Thyroid gland (tissue), 4 donors: ENCODE measurements at places on chromosomes 4 and X. TPM values are rescaled to one million over a fixed set of nuclear protein-coding genes. Genes with fewer than 3 reads are reported as not detected.
A peak's percentile ranks its signal among the peaks of the same experiment; 100 is the strongest.

- no peak for DNase-seq
Observed at GRCh38 chr4:17664755-17665154, 50.3 kb downstream of the MED28 start.

DNA sequence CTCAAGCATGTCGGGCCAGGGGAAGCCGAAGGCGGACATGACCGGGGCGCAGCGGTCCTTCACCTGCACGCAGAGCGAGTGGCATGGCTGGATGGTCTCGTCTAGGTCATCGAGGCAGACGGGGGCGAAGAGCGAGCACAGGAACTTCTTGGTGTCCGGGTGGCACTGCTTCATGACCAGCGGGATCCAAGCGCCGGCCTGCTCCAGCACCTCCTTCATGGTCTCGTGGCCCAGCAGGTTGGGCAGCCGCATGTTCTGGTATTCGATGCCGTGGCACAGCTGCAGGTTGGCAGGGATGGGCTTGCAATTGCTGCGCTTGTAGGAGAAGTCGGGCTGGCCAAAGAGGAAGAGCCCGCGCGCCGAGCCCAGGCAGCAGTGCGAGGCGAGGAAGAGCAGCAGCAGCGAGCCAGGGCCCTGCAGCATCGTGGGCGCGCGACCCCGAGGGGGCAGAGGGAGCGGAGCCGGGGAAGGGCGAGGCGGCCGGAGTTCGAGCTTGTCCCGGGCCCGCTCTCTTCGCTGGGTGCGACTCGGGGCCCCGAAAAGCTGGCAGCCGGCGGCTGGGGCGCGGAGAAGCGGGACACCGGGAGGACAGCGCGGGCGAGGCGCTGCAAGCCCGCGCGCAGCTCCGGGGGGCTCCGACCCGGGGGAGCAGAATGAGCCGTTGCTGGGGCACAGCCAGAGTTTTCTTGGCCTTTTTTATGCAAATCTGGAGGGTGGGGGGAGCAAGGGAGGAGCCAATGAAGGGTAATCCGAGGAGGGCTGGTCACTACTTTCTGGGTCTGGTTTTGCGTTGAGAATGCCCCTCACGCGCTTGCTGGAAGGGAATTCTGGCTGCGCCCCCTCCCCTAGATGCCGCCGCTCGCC lies at the start of gene SFRP2:
SFRP2 (minus strand) TSS at position 671 of the 864 bp plus-strand sequence; CDS start at position 423, 248 bp downstream.
- DNase-seq = peak; percentile 10

- DNase-seq = peak; percentile 47
Observed at GRCh38 chr4:183860731-183861130, 44.4 kb upstream of the STOX2 start.

PLAC8 gene
- total RNA-seq = 1.0 TPM

IL2 gene
- total RNA-seq = not detected

DNA sequence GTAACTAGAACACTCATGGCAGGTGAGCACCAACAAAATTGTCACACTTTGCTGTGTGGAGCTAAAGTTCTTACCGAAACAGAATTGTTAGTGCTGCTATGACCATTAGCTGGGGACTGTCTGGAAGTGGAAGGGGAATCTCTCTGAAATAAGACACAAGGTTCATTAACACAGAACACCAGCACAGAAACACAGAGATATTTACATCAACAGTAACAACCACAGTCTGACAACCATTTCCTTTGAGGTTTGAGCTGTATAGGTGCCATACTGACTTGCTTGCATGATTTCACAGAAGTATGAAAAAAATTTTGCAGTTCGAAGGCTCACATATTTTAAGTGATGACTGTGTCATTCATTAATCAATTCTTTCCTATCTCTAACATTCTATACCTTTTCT lies 109.8 kb downstream of the NYX start:
- DNase-seq = no peak

RIPPLY1 gene
- not detected for total RNA-seq

DNA sequence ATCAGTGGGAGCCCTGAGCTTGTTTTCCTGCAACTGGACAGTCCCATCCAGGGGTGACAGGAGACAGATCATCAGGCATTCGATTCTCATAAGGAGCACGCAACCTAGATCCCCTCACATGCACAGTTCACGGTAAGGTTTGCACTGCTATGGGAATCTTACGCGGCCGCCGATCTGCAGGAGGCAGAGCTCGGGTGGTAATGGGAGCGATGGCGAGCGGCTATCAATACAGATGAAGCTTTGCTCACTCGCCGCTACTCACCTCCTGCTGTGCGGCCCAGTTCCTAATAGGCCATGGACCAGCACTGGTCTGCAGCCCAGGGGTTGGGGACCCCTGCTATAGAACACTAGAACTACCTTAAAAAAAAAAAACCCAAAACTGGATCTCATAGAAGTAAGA lies 45.4 kb downstream of the ARSD start:
- DNase-seq = no peak

GRCh38 chrX:110803506-110803905 lies 7.9 kb upstream of the CHRDL1 start:
- DNase-seq = no peak

GRCh38 chr4:99405433-99406115 lies 29.6 kb downstream of the ADH7 start:
- DNase-seq = peak; percentile 77

DNA sequence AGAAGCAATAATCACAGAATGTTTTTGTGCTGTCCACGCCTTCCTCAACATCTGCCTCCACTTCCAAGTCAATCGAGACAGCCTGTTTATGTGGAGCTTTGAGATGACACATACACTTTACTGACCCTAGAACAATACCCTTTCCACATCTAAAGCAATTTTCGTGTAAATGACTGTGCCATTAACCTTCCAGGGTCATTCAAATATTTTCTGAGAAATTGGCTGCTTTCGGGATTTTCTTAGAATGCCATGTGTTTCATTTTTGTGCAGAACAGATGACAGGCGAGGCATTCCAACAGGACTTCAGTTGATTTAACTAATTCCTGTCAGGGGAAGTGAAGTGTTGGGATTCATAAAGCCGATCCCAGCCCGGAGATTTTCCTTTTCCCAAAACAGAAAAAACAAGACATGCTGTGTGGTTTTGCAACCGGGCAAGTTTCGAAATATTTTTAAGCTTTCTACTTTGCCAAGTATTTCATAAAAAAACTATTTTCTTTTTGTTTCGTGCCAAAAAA lies 73.9 kb downstream of the SORBS2 start:
- no peak for DNase-seq

CPLX1 gene
- total RNA-seq = 0.75 TPM

TIMP1 gene
- 131 TPM for total RNA-seq

DNA sequence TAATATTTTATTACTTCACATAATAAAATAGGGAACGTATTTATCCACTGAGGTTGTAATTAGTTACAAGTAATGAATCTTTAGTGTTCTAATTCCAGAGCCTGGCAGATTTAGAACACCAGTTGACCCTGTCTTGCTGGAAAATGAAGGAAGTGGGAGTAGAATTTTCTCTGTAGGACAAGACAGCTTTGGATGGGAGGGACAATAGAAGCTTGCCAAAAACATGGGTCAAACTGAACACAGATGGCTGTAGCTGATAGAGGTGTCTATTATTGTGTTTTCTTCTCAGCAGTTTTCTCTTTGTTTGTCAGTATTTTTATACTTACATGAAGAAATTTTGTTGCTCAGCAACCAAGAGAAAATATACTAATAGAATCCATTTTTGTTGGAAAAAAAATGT lies 20.2 kb downstream of the FAT4 start:
- no peak for DNase-seq

MAGEE2 gene
- not detected for total RNA-seq

DNA sequence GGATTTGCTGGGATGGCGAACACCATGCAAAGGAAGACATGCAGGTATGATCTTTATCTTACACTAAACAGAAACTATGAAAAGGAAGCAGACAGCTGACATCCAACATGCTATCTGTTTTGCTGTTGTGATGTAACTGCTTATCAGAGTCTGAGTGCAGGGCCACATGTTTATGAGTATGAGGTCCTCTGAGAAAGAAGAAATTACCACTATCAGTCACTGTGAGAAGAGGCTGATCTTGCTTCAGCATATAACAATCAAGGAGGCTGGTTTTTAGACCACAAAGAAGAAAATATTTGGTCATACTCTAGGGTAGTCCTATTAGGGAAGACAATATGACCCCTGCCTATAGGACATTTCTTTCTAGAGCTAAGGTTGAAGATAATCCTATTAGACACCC lies 18.5 kb downstream of the CLGN start:
- no peak for DNase-seq

GRCh38 chr4:37891260-37892159 lies 626 bp downstream of the TBC1D1 start:
- DNase-seq = peak; percentile 64

GRCh38 chr4:137394018-137394417 lies 138.3 kb downstream of the PCDH18 start:
- no peak for DNase-seq

IRAK1 gene
- 38.2 TPM for total RNA-seq

DCAF12L1 gene
- 0.67 TPM for total RNA-seq

DNA sequence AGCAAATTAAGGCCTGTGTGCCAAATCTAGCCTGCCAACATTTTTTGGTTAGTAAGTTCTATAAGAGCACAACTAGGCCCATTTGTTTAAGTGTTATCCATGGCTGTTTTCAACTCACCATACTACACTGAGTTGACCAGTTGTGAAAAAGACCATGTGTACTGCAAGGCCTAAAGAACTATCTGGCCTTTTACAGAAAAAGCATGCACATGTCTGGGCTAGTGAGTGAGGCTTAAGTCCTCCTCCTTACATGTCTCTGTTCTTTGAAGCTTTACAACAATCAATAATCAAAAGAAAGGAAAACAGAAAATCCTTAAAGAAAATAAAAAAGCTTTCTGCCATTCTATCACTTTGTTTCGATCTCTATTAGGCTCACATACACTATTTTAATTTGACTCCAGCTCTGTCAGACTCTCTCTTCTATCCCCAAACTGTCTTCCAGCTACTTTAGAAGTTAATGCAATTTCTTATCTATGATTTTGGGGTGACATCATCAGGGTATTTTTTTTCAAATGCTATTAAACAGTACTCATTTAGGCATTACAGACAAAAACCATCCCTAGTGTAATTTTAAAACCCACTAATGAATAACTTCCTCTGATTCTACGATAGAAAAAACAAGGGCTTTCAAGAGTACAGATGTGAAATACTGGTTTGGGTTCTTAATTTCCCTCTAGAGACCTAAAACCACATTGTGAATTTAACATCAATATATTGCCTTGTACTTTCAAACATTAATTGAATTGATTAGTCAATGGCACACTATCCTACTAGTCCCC lies 161.8 kb downstream of the MAB21L2 start:
- no peak for DNase-seq

IL9R gene
- total RNA-seq = not detected

DNA sequence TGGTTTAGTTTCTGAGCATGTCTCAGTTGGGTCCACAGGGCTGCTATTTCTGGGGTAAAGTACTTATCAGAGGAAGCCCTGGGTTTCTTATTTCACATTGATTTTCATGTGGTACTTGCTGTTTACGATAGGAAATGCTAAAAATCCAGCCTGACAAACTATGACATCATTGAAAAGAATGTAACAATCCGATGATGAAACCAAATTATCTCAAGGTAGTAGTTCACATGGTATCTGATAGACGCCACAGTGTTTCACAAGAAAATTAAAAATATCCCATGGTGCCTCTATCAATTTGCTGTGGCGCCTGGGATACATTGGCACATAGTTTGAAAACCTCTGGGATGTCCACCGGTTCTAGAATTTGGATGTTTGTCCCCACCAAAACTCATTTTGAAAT lies 418.9 kb upstream of the RPS6KA3 start:
- no peak for DNase-seq

DNA sequence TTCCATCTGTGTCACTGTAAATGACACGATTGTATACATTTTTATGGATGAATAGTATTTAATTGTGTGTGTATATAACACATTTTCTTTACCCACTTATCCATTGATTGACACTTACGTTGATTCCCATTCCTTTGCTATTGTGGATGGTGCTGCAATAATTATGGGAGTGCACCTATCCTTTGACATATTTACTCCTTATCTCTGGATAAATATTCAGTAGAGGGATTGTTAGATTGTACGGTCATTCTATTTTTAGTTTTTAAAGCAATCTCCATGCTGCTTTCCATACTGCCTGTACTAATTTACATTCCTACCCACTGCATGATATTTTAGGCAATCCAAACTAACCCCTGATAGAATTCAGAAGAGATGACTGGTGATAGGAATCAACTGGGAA lies 980.1 kb downstream of the FSTL5 start:
- no peak for DNase-seq

ZFP42 gene
- total RNA-seq = not detected

VEGFD gene
- total RNA-seq = 1.8 TPM

- DNase-seq = peak; percentile 61
Observed at GRCh38 chr4:2809610-2810180, 16.8 kb downstream of the SH3BP2 start.

NSUN7 gene
- total RNA-seq = 19.3 TPM

HTRA3 gene
- 6.9 TPM for total RNA-seq

GRCh38 chr4:859496-859895 lies 33.6 kb upstream of the CPLX1 start:
- DNase-seq = no peak

DNA sequence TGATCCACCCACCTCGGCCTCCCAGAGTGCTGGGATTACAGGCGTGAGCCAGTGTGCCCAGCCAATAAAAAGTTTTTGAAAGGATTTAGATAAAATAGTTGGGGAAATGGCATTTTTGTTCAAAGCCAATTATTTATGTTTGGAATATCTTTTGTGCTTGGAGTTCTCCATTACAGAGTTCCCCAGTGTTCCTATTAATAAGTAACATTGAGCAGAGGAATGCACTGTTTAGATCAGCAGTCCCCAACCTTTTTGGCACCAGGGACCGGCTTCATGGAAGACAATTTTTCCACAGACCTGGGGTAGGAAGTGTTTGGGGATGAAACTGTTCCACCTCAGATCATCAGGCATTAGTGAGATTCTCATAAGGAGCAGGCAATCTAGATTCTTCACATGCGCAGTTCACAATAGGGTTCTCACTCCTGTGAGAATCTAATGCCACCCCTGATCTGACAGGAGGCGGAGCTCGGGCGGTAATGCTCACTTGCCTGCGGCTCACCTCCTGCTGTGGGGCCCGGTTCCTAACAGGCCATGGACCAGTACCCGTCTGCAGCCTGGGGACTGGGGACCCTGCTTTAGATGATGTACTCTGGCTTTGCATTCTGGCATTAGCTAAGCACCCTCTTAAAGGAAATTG lies 8.3 kb downstream of the PKD2 start:
- no peak for DNase-seq
